CD4-positive, alpha-beta T cell treated with Interleukin-4 for 4 hours (primary cell): ENCODE measurements at places on chromosomes 1 and 21.

DNA sequence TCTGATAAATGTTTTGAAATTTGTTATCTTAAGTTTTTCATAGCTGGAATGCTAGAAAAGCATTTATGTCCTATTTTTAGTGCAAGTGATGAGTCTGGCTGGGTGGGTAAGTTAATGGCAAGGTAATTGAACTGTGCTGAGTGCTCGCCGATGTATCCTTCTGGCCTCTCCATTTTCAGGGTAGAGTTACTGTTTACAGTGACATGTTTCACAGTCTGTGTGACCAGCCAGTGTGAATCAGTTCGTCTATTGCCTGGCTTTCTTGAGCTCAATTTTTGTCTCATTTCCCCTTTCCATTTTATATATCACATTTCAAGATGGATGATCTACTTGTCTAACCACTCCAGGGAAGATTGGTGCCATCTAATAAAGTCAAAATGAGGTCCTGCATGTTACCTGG, 44.1 kb downstream of the ITSN1 start:
- no peak for DNase-seq

DNA sequence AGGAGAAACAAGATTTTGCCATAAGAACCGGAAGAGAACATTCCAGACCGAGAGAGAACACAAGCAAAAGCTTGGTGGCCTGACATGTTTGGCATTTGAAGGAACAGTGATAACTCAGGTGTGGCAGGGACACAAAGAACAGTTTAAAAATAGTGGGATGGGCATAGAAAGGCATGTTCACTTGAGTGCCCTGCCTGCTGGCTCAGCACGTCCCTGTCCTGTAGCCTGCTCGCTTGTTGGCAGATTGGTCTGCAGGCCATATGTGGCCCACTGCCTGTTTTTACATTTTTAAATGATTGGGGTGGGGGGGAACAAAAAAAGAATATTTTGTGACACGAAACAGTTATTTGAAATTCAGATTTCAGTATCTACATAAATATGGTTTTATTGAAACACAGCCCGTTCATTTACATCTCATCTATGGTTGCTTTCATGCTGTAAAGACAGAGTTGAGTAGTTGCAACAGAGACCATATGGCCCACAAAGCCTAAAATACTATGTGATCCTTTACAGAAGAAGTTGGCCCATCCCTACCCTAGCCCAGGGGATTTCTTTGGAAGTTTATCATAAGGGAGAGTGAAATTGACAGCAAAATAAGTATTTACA, 100.7 kb downstream of the RGL1 start:
- DNase-seq, result no peak

- DNase-seq, result no peak
Measured at GRCh38 chr1:212515329-212515760, 82.6 kb downstream of the NENF start.

DNA sequence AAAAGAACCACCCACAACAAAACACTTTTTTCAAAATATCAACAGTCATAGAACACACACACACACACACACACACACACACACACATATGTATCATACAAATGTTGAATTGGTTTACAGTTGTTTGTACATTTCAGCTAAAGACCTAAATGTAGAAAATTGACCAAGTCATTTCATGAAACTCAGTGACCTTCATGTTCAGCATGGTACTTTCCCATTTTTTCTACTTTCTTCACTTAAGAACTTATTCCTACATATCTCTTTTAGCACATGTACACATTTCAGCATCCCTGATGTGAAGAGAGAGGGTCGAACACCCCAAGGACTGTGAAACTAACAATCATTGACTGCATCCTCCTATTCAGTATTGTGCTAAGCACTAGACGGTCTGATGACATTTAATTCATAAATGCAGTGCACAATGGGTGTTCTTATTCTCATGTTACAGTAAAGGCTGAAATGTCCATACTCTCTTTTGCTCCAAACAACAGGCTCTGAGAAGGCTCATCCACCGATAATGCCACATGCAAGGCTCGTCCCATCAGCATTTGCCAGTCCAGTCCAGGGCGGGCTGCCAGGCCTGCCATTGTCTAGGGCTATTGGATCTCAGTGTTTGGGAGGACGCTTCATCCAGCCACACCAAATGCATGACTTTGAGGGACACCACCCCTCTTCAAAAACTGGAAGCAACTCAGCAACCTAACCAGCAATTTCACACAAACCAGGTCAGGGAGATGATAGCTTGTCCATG, 150.1 kb upstream of the RUNX1 start:
- DNase-seq, result no peak

GRCh38 chr1:178254433-178254832, 160.5 kb downstream of the RASAL2 start:
- DNase-seq, result no peak
